ENCODE measurements at places on chromosomes 5 and 9.

GRCh38 chr5:42570966-42571960, 148.0 kb downstream of the GHR start:
- DNase-seq: no peak

DNA sequence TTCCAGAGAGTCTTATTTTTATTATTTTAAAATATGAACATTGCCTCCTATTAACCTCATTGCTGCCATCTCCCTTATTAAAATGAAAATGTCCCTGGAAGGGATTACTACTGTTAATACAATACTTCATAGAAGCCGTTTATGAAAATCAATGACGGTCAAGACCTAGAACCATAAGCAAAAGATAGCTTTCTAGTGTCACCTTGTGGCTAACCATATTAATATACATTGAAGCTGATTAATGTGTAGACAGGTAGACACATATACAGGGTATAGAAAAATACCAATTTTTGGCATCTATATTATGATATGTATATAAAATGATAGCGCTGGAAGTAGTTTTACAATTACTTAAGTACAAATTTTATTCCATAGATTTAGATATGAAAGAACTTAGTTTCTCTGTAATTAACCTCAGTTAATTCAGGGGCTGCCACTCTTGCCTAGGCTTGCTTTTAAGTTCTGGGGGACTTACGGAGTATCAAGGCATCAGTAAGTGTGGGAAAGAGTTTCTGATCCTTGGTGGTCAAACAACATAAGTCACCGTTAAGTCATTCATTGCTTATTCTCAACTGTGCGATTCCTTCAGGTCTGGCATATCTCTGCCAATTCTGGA, 2.5 kb upstream of the YTHDC2 start:
- DNase-seq: no peak

- no peak for DNase-seq
These were observed 606.2 kb downstream of the TLE4 start for GRCh38 chr9:80177949-80178480.

DNA sequence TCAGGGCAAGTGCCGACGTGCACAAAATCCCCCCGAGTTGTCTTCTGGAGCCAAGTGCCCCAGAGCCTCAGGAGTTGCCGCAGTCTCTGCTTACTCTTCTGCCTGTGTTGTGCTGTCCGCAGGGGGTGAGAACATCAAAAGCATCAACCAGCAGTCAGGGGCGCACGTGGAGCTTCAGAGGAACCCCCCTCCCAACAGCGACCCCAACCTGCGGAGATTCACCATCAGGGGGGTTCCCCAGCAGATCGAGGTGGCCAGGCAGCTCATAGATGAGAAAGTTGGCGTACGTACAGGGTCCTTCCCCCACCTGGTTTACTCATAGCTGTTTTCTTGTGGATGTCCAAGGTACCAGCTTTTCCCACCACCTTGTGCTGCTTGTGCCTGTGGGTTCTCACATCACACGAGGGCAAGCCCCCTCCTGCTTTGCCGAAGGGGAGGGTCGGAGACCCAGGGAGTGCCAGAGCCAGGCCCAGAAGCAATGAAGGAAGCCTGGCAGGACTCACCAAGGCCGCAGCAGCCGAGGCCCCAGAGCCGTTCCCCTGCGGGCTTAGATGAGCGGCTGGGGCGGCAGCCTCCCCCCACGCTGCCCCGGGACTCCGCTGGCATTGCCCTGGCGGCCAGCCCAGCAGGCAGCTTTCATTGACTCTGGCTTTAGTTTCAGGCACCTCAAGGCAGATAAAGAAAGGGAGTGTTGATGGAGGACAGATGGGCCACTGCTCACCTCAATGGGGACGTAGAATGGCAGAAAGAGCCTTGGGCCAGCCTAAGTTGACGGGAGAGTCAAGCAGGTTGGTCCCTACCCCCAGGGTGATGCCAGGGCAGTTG, 33.7 kb upstream of the PRDM12 start:
- DNase-seq: no peak

GRCh38 chr9:134897584-134898170, 17.1 kb downstream of the FCN2 start:
- no peak for DNase-seq
